MV-4-11 (cell line): ENCODE measurements at places on chromosomes 1 and 21.

GRCh38 chr1:39795651-39796050, 7.0 kb upstream of the BMP8B start:
- no peak for DNase-seq

- DNase-seq = no peak
Measured at GRCh38 chr1:25066731-25067517, 136.8 kb upstream of the RUNX3 start.

- peak; percentile 68 for DNase-seq
Measured at GRCh38 chr1:234970731-234971476, 157.7 kb downstream of the TOMM20 start.

DNA sequence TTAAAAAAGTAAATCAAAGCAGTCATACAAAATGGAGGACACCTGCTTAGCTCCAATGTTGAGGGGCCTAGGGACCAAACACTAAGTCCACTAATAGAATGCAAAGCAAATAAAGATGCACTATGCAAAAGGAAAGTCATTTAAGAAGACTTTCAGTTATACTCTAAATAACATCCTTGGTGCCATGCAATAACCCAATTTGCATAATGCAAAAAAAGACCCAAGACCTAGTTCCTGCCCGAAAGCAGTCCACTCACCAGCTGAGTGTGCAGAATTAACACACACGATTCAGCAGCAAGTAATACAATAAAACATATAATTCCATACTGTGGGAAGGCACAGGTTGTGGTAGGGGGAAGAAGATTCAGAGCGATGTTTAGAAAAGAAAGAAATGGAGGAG, 101.8 kb downstream of the TGFBR3 start:
- DNase-seq = no peak

- DNase-seq = no peak
Measured at GRCh38 chr1:24410750-24411149, 2.8 kb downstream of the STPG1 start.

DNA sequence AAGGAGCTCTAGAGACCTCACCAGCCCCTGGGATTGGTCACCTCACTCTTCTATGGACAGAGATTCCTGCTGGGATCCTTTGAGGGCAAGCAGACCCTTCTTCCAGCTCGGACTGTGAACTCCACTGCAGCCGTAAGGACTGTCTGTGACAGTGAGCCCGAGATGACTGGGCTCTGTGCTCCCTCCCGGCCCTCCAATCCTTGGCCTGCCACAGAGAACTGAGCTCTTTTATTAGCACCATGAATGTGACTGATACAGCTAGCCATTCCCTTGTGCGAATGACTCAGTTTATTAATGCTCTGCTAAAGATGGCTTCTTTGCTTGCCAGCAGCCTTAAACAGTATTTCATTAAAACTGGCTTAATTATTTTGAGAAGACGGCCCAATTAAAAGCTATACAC, 194.6 kb upstream of the LMO4 start:
- no peak for DNase-seq

DNA sequence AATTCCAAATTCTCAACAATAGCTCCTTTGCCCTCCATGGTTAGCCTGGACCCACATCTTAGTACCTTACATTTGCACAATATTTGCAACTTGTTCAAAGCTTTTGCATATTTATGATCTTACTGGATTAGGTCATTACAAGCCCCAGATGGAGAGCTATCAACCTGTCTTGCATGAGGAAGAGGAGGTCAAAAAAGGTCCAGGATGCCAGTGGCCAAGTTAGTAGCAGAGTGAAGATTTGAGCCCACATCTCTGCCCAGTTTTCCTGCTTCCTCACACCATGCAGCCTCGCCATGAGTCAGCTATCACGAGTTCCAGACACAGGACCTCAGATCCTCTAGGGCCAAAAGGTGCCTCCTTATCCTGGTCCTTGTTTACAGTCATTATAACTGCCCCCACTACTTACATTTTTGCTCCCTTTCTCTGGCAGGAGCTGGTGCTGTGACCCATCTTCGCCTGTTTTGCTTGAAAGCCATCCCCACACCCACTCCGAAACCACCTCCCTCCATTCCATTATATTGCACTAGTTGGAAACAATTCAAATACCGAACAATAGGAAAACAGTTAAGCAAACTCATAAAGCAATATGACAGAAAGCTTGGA, 5.0 kb upstream of the AHCYL1 start:
- DNase-seq = no peak

DNA sequence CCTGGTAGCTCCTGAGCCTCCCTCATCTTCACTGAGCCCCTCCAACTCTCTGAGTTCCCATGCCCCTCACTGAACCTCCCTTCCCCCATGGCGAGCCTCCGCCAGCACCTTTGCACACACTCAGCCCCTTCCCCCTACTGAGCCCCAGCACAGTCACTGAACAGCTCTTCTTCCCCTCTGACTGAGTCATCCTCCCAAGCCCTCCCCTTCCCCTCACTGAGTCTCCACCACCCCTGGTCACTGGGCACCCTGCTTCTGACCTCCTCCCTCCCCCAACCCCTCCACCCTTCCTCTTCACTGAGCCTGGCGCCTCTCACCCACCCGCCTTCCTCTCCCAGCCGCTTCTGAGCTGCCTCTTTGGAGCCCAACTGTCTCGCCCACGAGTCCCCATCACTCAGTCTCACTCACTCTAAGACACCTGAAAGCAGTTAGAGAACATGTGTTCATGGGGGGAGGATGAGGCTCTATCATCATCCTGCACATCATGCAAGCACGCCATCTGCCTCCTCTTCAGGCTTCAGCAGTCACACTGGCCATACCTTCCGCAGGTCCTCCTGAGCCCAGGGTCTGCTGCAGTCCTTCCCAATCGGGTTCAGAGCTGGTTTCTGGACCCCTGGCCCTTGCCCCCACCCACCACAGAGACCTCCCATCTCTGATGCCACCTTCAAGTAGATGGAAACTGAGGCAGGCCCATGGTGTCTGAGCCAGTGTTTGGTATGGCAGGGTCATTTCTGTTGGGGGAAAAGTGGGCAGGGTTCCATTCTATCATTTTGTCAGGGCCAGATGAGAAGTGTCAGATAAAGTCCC, 2.0 kb upstream of the TRNP1 start:
- DNase-seq = no peak

GRCh38 chr1:73042403-73042802, 760.1 kb upstream of the NEGR1 start:
- no peak for DNase-seq

- DNase-seq = no peak
Measured at GRCh38 chr1:199746666-199747384, 280.7 kb upstream of the NR5A2 start.

- DNase-seq = no peak
Measured at GRCh38 chr1:90412563-90412962, 304.5 kb downstream of the BARHL2 start.

DNA sequence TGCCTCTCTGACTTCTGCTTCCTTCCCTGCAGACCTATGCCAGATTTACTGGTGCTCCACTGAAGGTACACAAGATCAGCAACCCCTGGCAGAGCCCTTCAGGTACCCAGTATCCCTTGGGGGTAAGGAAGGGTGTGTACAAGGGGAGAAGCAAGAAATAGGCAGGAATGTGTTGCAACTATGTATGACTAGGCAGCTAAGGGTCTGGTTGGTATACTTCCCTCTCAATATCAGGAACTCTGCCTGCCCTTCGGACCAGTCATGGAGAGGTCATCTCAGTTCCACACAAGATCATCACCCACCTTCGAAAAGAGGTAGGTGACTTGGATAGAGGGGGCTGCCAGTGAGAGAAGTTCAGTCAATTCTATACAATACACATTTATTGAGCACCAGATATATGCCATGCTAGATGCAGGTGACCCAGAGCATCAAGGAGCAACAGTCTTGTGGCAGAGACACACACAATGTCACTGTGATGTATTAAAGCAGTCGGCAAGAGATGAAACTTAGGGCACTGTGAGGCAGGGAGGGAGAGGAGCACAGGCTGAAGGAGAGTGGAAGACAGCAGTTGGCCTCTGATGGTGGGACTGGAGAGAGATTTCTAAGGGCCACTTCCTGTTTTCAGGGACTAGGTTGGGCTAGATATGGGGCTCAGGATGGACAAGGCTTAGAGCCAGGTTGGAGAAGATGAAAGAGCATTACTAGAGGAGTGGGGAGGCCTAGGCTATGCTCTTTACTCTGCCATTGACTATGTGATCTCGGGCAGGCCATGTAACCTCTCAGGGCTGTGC, 2.0 kb downstream of the MTX1 start:
- DNase-seq = peak; percentile 57

- DNase-seq = no peak
Measured at GRCh38 chr1:116984406-116985160, 17.0 kb upstream of the CD101 start.

DNA sequence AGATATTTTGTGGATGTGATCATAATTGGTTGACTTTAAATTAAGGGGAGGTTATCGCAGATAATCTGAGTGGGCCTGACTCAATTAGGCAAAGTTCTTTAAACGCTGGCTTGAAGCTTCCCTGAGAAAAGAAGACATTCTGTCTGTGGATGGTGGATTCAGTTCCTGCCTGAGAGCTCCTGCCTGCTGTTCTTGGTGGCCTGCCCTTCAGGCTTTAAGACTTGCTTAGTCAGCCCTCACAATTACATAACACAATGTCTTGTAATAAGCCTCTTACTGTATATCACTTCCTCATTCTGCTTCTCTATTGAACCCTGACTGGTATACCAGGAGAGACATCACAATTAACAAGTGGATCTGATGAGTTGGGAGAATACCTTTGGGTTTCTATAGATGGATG, 50.2 kb downstream of the KCNJ6 start:
- DNase-seq = peak; percentile 98

- no peak for DNase-seq
Measured at GRCh38 chr1:30726236-30726635, 2.9 kb upstream of the MATN1 start.

DNA sequence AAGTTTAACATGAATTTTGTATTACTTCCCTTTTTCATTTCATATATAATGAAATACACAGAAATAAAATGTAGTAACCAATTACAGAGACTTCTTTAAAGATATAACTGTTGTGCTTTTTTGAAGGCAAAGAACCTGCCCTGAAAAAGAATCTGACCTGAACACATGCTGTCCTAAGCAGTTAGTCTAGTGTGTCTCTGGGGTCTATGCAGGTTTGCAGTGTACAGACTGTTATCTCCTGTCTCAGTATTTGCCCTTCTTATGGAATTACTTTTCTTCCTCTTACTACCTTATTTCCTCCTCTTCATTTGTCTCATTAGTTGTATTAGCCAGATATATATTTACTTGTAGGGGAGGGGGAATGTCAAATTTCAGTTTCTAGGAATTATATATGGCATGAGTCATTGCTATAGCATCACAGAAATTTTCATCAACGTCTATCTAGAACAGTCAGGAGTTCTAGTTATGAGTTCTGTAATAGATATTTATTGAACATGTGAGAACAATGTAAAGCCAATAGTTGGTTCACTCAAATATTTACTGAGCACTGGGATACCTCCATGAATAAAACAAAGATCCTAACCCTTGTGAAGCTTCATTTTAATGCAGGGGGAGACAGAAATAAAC, 28.4 kb upstream of the PLEKHO1 start:
- no peak for DNase-seq

DNA sequence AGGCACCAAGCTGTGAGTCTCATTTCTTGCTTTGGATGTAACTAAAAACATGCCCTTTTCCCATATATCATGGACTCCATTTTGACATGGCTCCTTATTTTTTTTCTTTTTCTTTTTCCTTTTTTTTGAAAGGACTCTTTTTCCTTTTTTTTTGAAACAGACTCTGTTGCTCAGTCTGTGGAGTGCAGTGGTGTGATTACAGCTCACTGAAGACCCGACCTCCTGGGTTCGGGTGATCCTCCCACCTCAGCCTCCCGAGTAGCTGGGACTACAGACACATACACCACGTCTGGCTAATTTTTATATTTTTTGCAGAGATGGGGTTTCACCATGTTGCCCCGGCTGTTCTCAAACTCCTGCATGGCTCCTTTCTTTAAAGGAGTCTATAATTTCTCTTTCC, 10.4 kb upstream of the SYCP1 start:
- DNase-seq = no peak

GRCh38 chr1:44512313-44512885, 107.3 kb downstream of the RNF220 start:
- no peak for DNase-seq

- DNase-seq = peak; percentile 39
Measured at GRCh38 chr1:185535621-185536020, 198.6 kb upstream of the HMCN1 start.

GRCh38 chr1:4726620-4727341, 72.4 kb downstream of the AJAP1 start:
- no peak for DNase-seq

DNA sequence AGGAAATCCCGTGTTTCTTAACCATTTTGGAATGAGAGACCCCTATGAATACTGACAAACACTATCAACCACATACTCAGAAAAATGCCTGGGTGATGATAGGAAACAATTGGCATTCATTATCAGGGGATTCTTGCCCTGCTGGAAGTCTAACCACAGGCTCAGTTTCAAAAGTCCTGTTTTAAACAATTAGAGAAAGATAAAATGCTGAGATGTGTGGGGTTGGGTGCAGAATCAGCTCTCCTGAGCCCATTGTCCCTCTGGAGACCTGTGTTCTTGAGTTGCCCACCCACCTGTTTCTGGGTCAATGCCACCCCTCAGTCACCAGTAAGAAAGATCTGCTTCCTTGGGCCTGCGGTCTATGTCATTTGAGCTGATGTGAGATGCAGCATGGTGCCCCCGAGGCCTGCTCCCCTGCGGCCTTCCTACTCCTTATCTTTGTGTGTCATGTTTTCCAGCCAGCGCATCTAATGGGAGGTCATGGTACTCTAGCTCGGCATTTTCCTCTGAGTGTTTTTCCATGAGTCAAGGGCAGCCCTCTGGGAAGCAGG, 130.3 kb upstream of the PLXNA2 start:
- no peak for DNase-seq

DNA sequence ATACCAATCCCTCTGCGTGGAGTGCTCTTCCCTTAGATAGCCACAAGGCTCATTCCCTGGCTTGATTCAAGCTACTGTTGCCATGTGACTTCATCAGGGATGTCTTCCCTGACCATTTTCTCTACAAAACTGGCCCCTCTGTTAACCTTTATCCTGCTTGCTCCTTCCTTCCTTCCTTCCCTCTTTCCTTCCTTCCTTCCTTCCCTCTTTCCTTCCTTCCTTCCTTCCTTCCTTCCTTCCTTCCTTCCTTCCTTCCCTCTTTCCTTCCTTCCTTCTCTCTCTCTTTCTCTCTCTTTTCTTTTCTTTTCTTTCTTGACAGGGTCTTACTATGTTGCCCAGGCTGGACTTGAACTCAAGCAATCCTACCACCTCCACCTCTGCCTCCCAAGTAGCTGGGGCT, 6.2 kb upstream of the RYR2 start:
- DNase-seq = no peak

DNA sequence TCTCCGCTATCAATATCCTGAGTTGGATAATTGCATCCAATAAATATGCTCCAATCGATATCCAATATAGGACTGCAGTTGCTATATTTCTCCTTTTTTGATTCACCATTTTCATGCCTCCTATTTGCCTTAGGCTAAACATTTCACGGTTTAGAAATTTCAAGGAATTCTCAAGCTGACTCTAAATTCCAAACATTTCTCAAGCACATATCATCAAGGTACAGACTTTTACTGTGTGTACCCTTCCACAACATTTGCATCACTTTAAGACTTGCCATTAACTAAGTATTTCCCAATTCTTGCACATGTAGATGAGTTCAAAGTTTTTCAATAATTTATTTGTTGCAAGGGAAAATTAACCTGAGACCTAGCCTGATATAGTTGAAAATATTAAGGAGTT, 795.2 kb upstream of the TMPRSS15 start:
- DNase-seq = no peak

GRCh38 chr1:226637147-226637935, 88.8 kb downstream of the STUM start:
- DNase-seq = no peak

- DNase-seq = no peak
Measured at GRCh38 chr1:192589813-192590212, 14.2 kb downstream of the RGS1 start.
